ENCODE measurements at places on chromosomes 1 and 21.

- no peak for DNase-seq
Observed at GRCh38 chr1:59124166-59124565, 172.7 kb upstream of the FGGY start.

DNA sequence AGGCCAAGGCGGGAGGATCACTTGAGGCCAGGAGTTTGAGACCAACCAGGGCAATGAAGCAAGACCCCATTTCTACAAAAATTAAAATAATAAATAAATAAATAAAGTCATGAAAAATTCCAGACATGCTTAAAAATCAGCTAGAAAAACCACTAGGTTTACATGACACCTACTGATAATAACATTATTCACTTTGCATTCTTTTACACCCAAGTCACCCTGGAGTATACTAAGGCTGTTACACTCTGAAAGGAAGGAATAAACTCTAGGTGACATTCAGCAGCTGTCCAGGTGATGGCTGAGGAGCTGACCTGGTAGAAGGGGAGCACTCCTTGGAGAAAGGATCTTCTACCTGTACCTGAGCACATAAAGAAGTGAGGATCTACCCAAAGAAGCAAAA lies 179.2 kb downstream of the ZNF281 start:
- DNase-seq, result no peak

GRCh38 chr1:36523850-36524249 lies 41.1 kb upstream of the CSF3R start:
- no peak for DNase-seq

GRCh38 chr21:27700974-27701614 lies 734.2 kb upstream of the ADAMTS5 start:
- DNase-seq, result peak; percentile 72

DNA sequence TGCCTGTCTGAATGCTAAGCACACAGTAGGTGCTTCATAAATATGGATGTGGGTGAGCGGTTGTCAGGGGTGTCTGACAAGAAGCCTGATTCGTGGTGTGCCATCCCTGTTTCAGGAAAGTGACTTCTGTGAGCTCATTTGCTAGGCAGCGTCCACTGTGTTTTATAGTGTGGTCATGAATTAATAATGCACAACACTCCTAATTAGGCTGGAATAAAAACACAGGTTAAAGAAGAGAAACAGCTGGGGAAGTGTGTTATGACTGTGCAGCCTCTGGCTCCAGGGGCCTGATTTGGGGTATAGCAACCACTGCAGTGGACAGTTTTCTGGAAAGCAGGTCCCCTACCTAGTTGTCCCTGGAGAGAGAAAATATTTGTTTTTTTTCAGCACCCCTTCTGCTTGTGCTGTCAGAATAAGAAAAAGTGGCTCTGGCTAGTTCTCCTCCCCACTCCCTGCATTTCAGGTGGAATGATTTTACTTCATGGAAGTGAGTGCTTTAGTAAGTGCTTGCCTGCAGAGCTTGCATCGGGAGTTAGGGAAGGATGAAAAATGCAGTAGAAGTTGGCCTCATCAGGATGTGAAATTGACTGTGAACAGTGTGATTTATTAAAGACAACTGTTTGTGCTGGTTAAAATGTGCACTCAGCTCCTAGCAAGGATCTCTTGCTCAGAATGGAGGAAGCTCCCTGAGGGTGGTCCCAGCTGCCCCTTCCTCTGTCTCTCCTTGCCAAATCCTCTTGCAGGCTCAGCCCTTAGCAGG lies 333.8 kb downstream of the HHAT start:
- no peak for DNase-seq

DNA sequence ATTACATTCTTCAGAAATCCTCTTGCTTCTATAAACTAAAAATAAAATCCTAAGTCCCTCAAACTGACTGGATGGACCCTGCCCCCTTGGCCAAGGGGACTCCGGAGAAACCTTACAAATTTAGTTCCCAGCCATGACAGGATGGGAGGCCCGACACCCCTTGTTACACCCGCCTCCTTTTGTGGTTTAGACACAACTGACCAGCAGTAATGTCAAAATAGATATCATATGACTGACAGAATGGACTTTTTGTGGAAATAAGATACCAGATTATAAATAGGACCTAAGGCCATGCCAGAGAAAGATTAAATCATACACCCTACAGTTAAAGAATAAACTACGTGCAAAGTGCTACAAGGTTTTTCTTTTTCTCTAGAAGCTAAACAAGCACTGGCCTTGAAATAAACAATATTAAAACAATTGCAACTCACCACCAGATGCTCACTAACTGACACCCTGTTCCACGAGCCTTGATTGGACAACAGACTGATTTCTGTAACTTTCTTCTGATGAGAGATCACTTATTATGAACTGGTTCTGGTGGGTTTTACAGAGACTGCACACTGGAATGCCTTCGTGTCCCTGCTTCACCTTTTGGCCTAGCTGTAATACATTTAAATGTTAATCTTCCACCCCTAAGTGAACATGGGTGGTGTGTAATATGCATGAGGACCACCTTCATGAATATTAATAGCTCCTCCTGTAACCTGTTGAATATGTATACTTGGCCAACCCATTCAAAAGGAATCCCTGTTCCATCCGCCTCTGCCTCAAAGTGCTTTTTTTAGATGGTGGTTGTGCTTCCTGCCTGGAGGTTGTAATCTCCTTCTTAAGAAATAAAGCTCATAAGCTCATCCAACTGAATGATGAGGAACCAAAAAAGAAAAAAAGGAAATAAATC lies 99.6 kb downstream of the ODF2L start:
- DNase-seq, result no peak

GRCh38 chr21:15976807-15977206 lies 247.0 kb downstream of the USP25 start:
- peak; percentile 12 for DNase-seq

GRCh38 chr1:204858363-204858821 lies 12.3 kb upstream of the NFASC start:
- no peak for DNase-seq

DNA sequence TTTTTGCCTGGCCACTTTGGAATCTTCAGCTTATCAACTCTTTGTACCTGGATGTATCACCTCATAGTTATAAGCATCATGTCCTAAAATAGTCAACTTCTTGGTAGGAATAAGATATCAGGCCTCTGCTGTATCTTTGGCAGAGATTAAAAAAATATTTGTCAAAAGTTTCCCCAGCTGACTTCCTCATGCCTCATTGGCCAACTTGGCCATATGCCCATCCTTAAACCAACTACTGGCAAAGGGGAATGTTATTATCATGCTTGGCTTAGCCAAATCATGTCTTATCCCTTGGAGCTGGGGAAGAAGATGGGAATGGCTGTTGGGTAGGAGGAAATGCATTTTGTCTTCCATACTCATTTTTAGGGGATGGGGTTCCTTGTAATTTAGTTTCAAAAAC lies 23.4 kb downstream of the NFASC start:
- no peak for DNase-seq

Measured in NB4 (cell line).